HT1080 (cell line): ENCODE measurements at places on chromosomes 3 and 15. TPM values are rescaled to one million over a fixed set of nuclear protein-coding genes. Genes with fewer than 3 reads are reported as not detected.
A peak's percentile ranks its signal among the peaks of the same experiment; 100 is the strongest.

GRCh38 chr3:108661699-108662098 is 72.2 kb downstream of the DZIP3 start:
- no peak for DNase-seq

DNA sequence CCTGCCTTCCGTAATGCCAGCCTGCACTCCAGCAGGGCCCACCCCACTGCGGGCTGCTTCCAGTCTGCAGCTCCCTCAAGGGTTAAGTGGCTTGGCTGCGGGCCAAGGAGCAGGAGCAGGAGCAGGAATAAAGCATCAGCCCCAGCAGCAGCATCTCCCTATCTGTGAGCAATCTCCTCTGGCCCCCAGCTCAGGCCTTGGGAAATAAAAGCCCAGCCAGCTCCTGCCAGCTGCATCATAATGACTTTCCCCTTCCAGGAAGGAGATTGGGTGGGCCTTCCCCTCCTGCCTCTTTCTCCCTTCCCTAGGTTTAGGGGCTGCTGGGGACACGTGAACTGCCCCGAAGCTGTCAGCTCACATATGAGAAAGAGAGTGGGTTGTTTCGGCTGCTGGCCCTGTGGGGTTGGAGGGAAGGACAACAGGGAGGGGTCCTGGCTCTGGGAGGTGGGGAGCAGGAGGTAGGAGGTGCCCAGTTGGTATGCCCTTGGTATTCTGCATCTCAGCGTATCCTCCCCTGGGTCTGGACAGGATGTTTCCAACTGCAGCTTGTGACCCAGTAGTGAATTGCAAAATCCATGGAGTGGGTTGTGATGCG is 34.6 kb upstream of the FGD5 start:
- DNase-seq = no peak

The TLR9 gene
- not detected in 2 replicates for total RNA-seq

GRCh38 chr15:45892182-45892581 is 257.4 kb downstream of the SQOR start:
- DNase-seq = no peak

DNA sequence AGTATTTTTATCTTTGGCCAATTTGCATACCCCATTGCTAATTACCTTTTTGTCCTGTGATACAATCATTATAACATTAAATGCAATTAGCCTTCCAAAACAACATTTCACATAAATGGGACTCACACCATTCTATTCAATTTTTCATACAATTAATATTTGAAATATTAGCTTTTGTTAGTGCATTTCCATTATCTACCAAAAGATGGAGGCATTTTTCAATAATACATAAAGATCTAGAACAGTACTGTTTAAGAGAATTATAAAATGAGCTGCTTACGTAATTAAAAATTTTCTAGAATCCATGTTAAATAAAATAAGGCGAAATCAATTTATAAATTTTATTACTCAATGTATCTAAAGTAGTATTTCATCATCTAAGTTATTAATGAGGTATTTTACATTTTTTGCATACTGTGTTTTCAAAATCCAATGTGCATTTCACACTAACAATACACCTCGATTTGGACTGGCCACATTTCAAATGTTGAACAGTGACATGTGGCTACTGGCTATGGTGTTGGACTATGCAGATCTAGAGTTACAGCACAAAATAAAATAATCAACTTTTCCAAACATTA is 74.3 kb downstream of the TJP1 start:
- no peak for DNase-seq

The SLC2A2 gene
- not detected in 2 replicates for total RNA-seq

- DNase-seq = no peak
These were observed 3.5 kb downstream of the FEM1B start for GRCh38 chr15:68281008-68281407.

DNA sequence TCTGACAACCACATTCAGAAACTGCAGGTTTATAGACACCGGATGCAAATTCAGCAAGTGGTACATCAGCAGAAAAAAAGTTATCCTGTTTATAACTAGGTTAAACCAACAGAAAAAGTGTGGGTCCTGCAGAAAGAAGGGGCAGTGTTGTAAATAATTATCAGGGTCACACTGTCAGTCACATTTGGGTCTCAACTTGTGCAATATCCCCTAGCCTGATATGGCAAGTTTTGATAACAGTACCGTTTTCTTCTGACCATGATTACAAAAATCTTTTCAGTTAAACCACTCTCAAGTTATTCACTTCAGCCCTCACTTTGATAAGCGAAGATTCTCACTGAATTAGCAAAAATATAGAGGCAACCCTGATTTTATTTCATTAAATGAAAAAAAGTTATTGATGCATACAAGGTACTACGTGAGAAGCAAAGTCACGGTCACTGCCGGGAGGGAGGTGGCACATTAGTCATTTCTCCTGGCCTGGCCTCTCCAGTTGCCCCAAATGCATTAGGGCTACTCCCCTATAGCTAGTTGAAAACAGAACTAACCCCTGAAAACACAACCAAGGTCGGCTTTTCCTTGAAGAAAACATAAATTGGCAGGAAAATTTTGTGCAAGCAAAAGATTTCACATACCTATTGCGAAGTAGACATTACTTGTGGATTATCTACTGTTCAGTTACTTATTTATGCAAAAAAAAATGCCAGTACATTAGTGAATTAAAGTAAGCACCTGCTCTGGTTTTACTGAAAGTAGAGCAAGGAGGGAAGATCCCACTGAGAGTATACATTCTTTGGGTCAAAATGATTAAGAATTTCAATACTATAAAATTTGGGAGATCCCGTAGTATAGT is 28.6 kb downstream of the IL5RA start:
- DNase-seq = no peak

- peak; percentile 25 for DNase-seq
These were observed 3.2 kb downstream of the MAP2K1 start for GRCh38 chr15:66389859-66390381.

GRCh38 chr15:35327789-35328188 is 218.2 kb downstream of the DPH6 start:
- no peak for DNase-seq

DNA sequence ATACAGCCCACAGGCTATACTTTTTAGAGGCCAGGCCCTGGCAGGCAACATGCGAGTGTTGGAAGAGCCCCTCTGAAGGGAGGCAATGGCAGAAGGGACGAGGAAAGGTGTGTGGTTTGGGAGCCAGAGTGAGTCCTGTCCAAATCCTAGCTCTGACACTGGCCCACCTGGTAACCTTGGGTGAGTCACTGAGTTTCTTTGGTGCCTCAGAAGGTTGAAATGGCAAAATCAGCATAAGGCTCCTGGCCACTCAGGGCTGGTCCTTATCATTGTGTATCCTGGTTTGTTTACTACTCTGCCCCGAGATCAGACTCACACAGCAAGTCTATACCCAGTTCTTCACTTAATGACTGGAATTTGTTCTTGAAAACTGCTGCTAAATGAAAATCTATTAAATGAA is 71.4 kb upstream of the TLE3 start:
- DNase-seq = no peak

The EPHB3 gene
- total RNA-seq = 0.94 and 1.00 TPM in 2 replicates

DNA sequence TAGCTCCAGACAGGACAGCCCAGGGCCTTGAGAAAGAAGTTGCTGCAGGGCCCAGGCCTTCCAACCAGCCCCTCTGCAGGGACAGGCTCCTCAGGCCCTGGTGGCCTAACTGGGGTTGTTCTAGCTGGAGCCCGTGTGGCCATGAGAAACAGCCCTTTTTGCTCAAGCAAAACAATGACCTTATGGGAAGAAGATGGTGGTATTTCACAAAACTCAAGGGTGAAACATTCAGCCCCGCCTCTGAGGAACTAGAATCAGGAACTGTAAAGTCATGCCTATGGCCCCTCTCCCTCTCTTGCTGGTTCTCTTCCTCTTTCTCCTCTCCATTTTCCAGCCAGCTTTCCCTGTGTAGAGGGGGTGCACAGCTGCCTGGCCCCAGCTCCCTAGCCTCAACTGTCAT is 273.3 kb downstream of the RPLP1 start:
- DNase-seq = no peak

The COL6A5 gene
- total RNA-seq = 0.17 and 0.26 TPM in 2 replicates

DNA sequence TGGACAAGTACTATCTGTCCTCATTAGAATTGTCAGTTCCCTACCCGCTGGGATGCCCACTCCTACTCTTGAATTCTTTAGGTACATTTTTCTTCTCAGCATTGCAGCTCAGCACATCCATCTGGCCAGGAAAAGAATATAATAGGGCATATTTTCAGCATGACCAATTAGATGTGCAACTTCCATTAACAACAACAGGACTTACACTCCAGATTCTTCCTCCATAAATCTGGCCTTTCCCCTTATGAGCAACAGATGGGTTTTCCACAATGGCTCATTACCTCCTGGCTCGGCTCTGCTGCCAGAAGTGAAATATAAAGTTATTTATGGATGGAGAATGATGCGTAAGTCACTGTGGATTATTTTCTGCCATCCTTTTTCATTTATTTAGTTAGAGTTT is 443.8 kb upstream of the TGFBR2 start:
- peak; percentile 26 for DNase-seq

The RASL12 gene
- not detected in 2 replicates for total RNA-seq

The FANCD2OS gene
- total RNA-seq = not detected in 2 replicates

The CCDC39 gene
- 0.03 and 0.05 TPM in 2 replicates for total RNA-seq

The THRB gene
- total RNA-seq = 0.69 and 1.3 TPM in 2 replicates

- no peak for DNase-seq
These were observed 75.4 kb downstream of the PFN2 start for GRCh38 chr3:149895339-149895738.

The DLEC1 gene
- total RNA-seq = not detected in 2 replicates

- DNase-seq = peak; percentile 66
These were observed 2.3 kb upstream of the VPS18 start for GRCh38 chr15:40891810-40892446.

The KBTBD13 gene
- total RNA-seq = not detected in 2 replicates

- peak; percentile 61 for DNase-seq
These were observed 101.0 kb downstream of the ATP10A start for GRCh38 chr15:25761971-25762662.

- DNase-seq = no peak
These were observed 87.4 kb upstream of the C15orf39 start for GRCh38 chr15:75114327-75114726.

The MST1R gene
- 1.2 TPM in 2 replicates for total RNA-seq

DNA sequence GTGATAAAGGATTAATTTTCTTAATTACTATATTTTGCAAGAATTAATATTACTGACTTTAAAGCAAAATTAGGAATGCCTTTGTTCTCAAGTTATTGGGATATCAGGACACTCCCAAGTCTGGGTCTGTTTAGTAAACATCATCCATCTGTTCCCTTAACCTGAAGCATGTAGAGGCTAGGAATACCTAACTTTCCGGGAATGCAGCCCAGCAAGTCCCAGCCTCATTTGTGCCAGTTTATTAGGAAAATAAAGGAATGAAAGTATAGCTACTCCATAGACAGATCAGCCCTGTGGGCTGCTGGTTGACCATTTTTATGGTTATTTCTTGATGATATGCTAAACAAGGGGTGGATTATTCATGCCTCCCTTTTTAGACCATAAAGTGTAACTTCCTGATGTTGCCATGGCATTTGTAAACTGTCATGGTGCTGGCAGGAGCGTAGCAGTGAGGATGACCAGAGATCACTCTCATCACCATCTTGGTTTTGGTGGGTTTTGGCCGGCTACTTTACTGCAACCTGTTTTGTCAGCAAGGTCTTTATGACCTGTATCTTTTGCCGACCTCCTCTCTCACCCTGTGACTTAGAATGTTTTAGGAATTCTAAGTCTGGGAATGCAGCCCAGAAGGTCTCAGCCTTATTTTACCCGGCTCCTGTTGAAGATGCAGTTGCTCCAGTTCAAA is 540.2 kb downstream of the NAALADL2 start:
- no peak for DNase-seq

DNA sequence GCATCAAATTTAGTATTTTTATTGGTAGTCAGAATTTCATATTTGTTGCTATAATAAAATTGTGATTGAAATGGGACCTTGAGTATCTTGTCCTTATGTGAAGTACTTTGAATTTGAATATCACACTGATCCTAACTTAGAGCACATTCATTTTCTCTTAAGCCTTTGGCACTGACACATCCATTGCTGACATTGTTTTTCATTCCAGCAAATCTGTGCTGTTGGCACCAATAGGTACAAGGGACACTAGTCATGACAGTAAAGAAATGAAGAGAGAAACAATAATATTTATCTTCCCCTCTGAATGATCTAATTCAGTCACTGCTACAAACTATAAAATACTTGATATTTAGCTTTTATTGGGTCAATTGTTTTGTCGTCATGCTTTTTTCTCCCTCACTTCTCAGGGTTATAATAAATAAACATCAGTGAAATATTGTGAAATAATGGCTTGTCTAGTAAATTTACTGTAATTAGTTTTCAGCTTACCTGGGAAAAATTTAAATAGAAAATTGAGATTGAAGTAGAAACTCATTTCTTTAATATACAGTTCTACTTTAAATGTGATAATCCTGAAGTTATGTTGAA is 166.8 kb upstream of the MLF1 start:
- no peak for DNase-seq

The GMNC gene
- total RNA-seq = not detected in 2 replicates

- DNase-seq = no peak
These were observed 19.7 kb upstream of the DNAJC19 start for GRCh38 chr3:181009225-181009624.

The SPINK8 gene
- not detected in 2 replicates for total RNA-seq

The GNB5 gene
- total RNA-seq = 38.2 and 46.3 TPM in 2 replicates

DNA sequence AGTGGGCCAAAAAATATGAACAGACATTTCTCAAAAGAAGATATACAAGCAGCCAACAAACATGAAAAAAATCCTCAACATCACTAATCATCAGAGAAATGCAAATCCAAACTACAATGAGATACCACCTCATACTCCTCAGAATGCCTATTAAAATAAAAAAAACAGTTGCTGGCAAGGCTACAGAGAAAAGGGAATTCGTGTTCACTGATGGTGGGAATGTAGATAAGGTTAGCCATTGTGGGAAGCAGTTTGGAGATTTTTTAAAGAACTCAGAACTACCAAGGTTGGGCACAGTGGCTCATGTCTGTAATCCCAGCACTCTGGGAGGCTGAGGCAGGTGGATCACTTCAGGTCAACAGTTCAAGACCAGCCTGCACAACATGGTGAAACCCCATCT is 27.8 kb upstream of the C15orf40 start:
- no peak for DNase-seq

GRCh38 chr3:127072971-127073783 is 90.3 kb downstream of the PLXNA1 start:
- no peak for DNase-seq

The GPR62 gene
- total RNA-seq = 0.08 and 0.23 TPM in 2 replicates

The AGTR1 gene
- 0.07 TPM in 1 of 2 replicates, not detected in the other for total RNA-seq

DNA sequence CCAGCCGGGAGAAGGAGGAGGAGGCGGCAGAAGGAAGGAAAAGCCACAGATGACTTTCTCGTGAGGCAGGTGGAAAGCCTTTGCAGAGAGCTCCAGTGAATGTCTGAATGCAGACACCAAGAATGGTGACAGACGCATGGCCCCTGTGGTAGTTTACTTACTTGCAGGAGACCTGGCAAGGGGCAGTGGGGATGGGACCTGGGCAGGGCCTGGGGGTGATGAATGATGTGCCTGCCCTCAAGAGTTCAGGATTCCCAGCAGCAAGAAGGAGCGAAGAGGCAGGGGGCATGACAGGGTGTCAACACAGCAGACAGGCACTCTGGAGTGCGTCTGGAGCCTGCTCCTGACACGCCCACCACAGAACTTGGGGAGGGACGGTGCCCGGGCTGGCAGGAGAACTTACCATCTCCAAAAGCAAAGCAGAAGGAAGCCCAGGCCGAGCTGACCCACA is 260.5 kb upstream of the LYSMD4 start:
- no peak for DNase-seq

- no peak for DNase-seq
These were observed 41.8 kb downstream of the HLTF start for GRCh38 chr3:149044339-149045083.
